Stimulated activated CD4-positive, alpha-beta T cell treated with anti-CD3 and anti-CD28 coated beads, Interleukin-12 subunit alpha, Interleukin-12 subunit beta, amount 100 ng/mL, for 48 hours (primary cell): ENCODE measurements at places on chromosomes 16 and 17.

GRCh38 chr17:34173241-34173640, 81.8 kb upstream of the CCL2 start:
- DNase-seq = no peak

DNA sequence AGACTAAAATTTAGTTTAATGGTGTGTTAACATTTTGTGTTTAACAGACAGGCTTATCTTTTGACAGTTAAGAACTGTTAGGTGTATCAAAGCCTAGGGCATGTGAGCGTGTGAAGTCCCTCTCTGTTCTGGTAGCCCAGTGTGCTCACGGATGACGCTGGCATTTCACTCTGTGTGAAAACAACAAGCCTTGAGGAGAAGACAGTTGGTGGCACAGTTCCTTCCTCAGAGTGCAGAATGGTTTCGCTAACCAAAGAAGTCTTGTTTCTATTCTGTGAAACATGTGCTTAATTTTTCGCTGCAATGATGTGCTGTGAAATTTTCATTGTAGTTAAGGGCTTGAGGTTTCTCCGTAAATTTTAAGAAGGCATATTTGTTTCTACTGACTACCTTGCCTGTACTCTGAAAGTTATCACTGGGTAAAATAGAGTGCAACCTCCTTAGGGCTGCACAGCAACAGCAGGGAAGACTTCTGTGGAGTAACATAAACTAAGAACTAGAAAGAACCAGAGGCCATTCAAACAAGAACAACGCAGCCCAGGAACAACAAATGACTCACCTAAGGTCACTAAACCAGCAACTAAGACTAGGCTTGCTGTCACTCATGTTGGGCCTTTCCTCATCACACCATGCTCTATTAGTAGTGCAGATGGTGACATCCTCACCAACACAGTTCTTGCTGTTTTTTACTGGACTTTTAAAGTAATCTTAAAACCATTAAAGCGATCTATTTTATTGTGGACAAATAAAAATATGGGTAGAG, 33.4 kb downstream of the BRD7 start:
- no peak for DNase-seq

GRCh38 chr16:61324044-61324443, 712.2 kb downstream of the CDH8 start:
- no peak for DNase-seq

GRCh38 chr16:52708476-52708875, 161.5 kb upstream of the TOX3 start:
- DNase-seq = no peak
